Frontal cortex (tissue), 4 donors: ENCODE measurements at places on chromosomes 5 and 9. TPM values are rescaled to one million over a fixed set of nuclear protein-coding genes. Genes with fewer than 3 reads are reported as not detected.

The FYB1 gene
- 1.6 TPM for total RNA-seq

The PCDHA2 gene
- 10.6 TPM for total RNA-seq

The MARVELD2 gene
- 0.41 TPM for total RNA-seq

The NADK2 gene
- 85.2 TPM for total RNA-seq

The PCDHGA6 gene
- total RNA-seq: 9.0 TPM

The CCL28 gene
- total RNA-seq: 0.41 TPM

The FAM13B gene
- 84.8 TPM for total RNA-seq

The CTNND2 gene
- 74.2 TPM for total RNA-seq

The KIF27 gene
- 15.1 TPM for total RNA-seq
